CD4-positive, CD25-positive, alpha-beta regulatory T cell (primary cell): ENCODE measurements at places on chromosomes 5 and 9.

DNA sequence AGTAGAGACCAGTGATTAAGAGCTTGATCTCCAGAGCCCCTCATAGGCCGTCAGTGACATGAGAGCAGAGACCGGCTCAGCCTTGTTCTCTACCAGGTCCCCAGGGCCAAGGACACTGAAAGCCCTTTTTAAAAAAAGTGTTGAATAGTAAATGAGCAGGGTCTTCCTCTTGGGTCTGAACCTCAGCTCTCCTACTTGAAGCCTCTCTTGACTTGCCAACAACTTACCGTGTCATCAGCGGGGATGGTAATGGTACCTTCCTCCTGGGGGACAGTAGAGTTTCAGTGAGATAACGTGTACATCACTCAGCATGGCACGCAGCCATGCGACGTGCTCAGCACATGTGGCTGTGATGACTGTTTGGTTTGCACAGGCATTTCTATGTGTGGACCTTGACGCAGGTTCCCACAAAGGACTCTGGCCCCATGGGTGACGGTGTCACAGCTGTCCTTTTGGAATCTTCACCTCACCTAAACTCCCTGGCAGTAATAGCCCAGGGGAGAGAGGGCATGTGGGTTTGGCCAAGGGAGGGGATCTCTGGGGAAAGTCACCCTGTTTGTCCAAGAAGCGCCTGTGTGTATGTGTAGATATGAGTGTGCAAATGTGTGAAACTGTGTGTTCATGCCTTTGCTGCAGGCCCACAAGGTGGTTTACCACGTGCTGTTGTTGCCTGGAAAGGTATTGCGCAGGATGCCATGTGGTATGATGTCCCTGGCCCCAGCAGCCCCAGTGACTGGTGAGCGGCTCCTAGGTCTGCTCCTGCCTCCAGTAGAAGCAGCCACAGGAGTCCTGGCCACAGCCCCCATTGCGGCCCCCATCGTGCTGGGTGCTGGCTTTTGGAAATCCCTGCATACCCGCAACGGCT lies 18.7 kb downstream of the ERGIC1 start:
- no peak for DNase-seq

- DNase-seq = no peak
These were observed 130.3 kb downstream of the RGS3 start for GRCh38 chr9:113593682-113594281.

DNA sequence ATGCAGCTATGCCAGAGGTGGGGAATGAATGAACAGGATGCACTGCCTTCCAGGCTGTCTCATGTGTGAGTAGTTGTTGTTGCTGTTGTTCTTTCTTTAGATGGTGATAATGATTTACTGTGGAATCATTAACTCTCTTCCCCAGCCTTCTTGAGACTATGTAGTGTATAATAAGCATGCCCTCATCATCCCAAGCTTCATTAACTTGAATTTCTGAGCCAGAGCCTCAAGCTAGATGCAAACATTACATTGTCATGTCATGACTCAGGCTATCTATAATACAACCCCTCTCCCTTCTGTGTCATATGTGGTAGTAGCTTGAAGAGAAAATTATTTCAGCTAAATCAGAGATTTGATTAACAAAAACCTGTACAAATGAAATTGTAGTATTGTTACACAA lies 10.0 kb upstream of the ADAMTSL1 start:
- DNase-seq = no peak

DNA sequence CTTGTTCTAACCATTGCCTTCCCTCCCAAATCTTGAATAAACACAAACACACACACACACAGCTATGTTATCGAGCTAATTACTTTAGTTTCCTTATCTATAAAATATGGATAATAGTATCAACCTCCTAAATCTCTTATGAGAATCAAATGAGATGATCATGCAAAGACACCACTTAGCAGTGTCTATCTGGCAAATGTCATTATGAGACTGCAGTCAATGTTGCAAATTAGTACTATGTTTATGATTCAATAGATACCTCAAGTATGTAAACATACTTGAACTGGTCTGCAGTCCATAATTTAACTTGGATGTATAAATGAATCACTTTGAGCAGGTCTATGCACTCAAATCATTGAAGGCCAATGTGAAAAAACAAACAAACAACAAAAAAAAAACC lies 22.2 kb upstream of the ERAP2 start:
- DNase-seq = no peak

- no peak for DNase-seq
These were observed 58.1 kb upstream of the TMEM215 start for GRCh38 chr9:32725066-32725860.
